ENCODE measurements at places on chromosomes 6 and 20. TPM values are rescaled to one million over a fixed set of nuclear protein-coding genes. Genes with fewer than 3 reads are reported as not detected.

CST4 gene
- polyA plus RNA-seq, result not detected

MLN gene
- not detected for polyA plus RNA-seq

TSBP1 gene
- polyA plus RNA-seq, result not detected

TUBB2B gene
- polyA plus RNA-seq, result 0.22 TPM

UNC93A gene
- polyA plus RNA-seq, result not detected

TBXT gene
- not detected for polyA plus RNA-seq

SLC35F1 gene
- not detected for polyA plus RNA-seq

PGC gene
- polyA plus RNA-seq, result not detected

DNA sequence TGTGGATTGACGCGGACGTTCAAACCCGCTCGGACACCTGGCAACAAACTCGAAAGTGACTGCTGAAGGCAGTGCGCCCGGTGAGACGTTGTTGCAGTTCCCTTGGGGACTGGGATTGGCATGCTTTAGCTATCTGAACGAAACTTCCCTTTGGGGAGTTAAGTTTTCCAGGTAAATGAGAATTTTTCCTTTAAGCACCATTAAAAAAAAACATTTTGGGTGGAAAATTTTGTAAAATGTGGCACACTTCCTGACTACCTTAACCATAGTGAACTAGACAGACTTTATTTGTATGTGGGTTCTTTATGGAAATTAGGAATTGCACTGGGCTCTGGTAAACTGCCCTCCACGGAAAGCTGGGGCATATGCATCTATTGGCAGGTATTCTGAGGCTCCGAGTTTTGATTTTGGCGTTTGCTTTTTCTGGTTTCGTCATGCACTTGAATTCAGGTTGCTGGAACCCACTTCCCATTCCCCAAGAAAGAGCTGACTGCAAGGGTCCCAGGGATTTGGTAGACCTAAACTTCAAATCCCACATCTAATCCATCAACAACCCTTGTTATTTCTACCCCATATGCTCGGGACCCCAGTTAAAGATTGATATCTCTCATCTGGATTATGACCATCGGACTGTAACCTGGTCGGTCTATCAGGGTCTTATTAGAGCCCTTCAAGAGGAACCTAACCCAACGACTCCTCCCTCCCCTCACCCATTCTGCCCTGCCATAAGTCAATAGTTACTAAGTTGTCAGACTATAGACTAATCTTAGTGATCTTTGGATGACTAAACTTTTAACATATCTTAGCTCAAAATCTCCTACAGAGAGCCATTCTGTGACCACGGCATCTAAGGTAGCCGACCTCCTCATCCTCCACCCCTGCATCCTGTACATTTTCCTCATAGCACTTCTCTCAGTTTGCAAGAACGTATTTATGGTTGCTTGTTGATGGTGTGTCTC is 800 bp upstream of the DYNLT1 start:
- DNase-seq, result peak; percentile 63

GRCh38 chr6:24926192-24926591 is 9.6 kb downstream of the RIPOR2 start:
- peak; percentile 59 for DNase-seq

GRCh38 chr20:62760471-62760855 is 35.8 kb upstream of the MRGBP start:
- DNase-seq, result no peak

DNA sequence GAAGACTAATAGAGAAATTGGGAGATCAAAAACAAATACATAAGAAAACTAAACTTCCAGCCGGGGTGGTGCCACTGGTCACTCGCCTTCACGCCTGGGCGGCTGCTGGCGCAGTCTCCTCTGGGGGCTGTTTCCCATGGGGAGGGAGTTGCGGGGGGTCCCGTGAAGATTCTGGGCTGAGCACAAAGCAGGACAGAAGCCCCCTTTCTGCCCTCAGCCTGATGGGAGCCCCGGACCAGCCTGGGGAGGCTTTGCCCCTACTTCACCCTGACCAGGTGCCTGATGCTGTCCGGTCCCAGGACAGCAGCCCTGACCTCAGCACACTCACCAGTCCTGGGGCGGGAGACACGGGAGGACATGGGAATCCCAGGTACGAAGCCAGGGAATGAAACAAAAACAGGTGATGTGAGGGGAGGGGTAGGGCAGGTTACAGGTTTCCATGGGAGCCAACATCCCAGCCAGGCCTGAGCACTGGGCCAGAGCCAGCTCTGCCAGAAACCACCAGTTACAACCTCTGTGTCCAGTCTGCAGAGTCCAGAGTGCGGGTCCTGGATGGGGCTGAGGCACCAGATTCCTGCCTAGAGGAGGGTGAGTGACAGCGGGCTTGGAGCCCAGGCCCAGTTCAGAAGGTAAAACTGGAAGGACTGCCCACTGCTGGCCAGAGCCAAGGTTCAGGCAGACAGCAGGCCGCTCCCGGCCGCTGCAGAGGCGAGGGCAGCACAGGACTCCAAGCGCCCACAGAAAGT is 326.4 kb downstream of the TAF4 start:
- no peak for DNase-seq

GRCh38 chr6:150331344-150331743 is 37.5 kb upstream of the IYD start:
- no peak for DNase-seq

DNA sequence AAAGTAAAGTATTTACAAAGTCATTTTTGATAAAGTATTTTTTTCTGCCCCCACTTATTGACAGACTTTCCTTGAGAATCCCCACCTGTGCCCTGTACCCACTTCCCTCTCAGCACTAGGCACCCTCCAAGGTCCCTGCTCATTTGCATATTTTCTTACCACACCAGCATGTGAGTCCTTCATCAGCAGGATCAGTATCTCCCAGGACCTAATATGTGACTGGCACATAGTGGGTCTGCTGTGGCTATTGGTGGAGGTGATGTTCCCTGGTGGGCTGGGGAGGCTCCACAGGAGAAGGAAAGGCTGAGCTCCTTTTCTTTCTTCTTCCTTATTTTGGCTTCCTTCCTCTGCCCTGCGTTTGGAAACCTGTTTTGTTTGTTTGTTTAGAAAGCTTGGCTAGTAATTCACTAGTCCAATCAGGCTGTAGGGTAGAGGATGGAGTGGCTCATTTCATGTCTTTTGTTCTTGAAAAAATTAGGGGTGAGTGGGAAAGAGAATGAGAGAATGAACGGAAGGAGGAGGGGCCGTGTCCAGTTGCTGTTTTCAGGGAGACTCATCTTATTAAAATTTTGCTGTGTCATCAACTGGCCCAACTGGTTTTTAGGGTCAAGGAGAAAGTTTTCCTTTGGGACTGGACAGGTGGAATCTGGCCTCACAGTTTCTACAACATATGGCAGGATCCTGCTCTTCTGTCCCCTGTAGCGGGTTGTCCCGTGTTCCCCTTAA is 2.8 kb upstream of the RNF24 start:
- DNase-seq, result no peak

DNA sequence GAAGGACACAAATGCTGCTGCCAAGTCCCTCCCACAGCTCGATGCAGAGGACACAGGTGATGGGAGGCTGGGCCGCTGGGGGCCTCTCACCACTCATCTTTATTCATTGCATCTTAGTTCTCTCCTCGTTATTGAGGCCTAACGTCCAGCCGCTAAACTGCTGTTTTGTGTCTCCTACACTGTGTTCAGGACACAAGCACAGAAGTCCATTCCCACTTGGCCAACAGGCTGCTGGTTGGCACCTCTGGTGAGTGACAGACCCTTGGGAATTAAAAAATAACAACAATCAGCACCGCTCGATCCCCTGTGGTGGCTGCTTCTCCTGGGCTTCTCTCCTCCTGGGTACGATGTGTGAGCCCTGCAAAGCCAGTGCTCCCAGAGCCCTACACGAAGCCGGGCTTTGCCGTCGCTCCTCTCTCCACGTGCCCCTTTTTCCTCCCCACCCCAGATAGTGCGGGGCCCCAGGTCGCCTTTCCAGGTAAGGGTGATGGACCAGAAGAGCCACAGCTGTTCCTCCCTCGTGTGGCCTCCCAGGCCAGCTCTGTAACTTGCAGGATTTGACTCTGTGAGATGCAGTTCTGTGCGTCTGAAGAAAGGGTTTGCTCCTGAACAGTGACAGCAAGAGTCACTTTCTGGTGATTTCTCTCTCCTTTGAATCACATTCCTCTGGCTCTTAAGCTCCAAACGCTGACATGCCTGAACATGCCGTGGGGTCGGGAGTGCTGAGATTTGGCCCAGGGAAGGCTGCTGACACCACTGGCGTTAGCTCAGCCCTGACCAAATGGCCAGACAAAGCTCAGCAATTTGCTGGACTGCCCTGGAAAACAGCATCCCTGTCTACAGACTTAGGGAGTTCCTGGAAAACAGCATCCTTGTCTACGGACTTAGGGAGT is 59.3 kb downstream of the DLL1 start:
- no peak for DNase-seq

DNA sequence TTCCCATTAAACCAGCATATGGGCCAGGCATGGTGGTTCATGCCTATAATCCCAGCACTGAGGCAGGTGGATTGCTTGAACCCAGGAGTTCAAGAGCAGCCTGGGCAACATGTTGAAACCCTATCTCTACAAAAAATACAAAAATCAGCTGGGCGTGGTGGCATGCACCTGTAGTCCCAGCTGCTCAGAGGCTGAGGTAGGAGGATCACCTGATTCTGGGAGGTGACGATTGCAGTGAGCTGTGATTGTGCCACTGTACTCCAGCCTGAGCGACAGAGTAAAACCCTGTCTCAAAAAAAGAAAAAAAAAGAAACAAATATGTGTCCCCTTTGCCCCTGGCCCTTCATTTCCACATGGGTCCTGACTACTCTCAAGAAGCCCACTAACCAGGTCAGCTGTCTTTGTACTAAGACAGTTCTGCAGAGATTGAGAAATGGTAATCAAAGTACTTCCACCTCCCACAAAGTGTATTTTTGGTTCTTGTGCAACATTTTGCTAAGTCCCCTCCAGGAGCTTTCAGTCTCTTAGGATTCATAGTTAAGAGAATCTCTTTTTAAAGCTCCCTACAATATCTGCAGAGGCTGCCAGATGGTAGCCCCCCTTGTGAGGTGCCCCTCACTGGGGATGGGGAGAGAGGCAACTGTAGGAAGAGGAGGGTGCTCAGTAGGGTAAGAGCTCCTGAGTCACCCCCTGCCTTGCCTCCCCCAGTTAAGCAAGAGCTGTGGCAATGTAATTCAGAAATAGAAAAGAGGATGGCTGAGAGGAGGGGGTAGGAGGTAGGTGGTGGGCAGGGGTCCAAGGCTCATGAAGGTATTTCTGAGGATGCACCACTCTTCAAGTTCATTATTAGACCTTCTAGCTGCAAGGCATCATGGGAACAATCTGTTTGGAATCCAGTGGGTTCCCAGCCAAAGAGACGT is 16.5 kb upstream of the WFDC2 start:
- DNase-seq, result no peak
